ENCODE measurements at places on chromosomes 11 and 22.
A peak's percentile ranks its signal among the peaks of the same experiment; 100 is the strongest.

GRCh38 chr11:125593114-125593820 lies 615 bp downstream of the STT3A start:
- no peak for DNase-seq

GRCh38 chr11:95363708-95364107 lies 132.7 kb upstream of the SESN3 start:
- DNase-seq = no peak

DNA sequence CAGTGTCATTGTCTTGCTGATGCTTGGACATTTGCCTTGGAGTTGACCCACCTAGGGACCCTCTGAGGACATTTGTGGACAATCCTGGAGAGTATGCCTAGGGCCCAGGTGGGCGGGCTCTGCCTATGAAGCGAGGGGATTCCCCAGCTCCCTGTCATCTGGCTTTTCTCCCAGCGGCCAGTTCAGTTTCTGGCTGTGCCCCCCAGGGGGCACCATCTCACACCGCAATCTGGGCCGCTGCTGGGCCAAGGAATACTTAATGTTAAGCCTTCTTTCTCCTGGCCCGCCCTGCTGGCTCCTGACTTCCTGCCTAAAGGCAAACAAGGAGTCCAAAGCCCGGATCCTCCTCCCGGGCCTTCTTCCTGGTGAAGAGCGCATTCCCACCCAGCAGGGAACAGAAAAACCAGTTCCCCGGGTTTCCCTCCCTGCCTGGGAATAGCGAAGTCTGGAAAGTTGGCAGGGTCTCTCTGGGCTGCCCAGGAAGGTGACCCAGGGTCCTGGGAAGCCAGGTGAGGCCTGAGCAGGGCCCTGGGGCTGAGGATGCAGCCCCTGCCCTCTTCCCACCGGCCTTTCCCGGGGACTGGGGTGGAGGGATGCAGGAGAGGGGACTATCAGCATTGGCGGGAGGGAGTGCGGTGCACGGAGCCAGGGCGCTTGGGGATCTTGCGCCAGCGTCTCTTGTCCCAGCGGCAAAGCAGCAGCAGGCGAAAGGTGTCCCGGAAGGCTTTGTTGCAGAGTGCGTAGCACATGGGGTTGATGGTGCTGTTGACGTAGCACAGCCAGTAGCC lies 11.9 kb downstream of the CHRM1 start:
- peak; percentile 45 for DNase-seq

DNA sequence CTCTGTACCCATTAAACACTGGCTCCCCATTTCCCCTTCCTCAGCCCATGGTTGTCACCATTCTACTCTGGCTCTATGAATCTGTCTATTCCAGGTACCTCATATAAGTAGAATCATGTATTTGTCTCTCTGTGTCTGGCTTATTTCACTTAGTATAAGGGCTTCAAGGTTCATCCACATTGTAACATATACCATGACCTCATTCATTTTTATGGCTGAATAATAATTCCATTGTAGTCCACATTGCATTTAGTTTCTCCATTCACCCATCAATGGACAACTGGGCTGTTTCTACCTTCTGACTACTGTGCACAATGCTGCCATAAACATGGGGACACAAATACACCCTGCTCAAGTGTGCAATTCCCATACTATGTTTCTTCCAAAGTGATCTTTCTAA lies 97.3 kb downstream of the MICAL3 start:
- no peak for DNase-seq

GRCh38 chr11:12717851-12718291 lies 43.6 kb downstream of the TEAD1 start:
- no peak for DNase-seq

- DNase-seq = no peak
Observed at GRCh38 chr22:29148036-29148435, 57.7 kb upstream of the EMID1 start.

DNA sequence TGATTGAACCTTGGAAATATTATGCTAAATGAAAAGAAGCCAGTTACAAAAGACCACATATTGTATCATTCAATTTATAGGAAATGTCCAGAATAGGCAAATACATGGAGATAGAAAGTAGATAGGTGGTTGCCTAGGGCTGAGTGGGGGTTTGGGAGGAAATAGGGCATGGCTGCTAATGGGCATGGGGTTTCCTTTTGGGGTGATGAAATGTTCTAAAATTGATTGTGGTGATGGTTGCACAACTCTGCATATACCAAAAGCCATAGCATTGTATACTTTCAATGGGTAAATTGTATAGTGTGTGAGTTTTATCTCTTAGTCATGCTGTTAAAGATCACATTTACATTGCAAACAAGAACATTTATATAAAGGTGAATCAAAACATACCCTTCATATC lies 48.7 kb downstream of the LDLRAD3 start:
- DNase-seq = peak; percentile 82

DNA sequence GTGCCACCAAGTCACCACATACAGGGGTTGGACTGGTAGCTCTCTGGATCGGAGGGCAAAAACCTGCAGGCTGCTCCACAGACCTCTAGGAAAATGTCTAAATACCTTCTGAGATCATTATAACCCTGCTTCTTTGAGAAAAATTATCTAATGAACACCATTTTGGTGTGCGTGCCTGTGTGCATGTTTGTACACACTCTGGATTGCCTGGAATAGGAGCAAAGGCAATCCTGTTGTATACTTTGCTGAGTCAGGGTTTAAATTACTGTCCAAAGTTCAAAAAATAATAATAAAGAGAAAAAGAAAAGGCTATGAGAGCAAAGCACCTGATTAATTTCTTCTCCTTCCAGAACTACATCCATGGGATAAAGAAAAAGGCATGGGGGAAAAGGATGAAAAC lies 11.0 kb downstream of the JAML start:
- DNase-seq = no peak

- peak; percentile 89 for DNase-seq
Observed at GRCh38 chr11:925496-926301, at the start of gene AP2A2. TSS of gene AP2A2 (plus strand) at chr11:925870. CDS start at chr11:926022, 152 bp downstream.

DNA sequence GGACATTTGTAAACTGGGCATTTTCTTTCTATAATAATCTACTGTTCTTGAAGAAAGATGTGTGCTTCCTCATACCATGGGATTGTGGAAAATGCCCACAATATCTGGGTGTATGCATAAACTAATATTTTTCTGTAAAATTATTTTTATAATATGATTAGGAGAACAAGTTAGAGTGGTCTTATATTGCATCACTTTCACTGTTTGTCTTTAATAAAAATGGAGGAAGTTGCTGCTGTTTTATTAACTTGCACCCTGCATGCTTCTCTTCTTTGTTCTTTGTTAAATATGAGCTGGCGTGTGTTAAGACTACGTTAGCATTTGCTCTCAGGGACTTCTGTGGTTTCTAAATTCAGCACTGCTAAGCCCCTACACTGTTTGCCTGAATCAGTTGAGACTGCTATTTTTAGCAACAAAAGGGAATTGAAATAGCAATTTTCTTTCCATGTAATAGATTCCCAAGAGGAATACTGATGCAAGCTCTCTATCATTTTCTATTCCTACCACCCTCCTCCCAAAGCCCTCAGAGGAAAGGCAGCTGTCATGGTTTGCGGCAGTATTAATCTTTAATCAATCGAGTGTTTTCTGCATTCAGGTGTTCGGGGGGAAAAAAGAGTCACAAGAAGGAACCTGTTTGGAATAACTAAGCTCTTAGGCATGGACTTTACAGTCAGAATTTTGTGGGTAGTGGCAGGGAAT lies 56.1 kb downstream of the HSD17B12 start:
- peak; percentile 69 for DNase-seq

- no peak for DNase-seq
Observed at GRCh38 chr11:84292006-84292405, 1005.8 kb upstream of the CCDC90B start.

GRCh38 chr11:284105-285020 lies 4.6 kb upstream of the PGGHG start:
- DNase-seq = no peak

- DNase-seq = no peak
Observed at GRCh38 chr11:85699957-85700741, 14.2 kb upstream of the CCDC89 start.

DNA sequence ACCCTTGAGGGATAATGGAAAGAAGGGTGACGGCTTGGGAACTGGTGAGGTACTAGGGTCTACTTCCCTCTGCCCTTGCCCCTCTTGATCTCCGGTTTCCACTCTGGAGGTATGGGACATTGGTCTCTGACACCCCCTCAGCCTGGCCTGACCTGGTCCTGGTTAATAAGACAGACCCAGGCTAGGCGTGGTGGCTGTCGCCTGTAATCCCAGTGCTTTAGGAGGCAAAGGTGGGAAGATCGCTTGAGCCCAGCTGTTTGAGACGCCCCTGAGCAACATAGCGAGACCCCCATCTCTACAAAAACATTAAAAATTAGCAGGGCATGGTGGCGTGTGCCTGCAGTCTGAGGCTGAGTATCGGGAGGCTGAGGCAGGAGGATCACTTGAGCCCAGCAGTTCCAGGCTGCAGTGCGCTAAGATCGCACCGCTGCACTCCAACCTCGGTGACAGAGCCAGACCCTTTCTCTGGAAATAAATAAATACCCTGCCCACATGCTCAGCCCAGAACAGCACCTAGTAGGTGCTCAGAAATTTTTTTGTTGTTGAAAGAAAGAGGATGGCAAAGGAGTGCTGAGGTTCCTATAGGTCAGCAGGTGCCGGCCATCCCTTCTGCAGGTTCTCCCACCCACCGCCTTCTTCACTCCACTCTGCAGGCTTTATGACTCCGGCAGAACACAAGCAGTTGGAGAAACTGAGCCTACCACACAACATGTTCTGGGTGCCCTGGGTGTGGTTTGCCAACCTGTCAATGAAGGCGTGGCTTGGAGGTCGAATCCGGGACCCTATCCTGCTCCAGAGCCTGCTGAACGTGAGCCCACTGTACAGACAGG lies 6.3 kb downstream of the BEST1 start:
- DNase-seq = no peak

GRCh38 chr11:100010393-100010792 lies 676.7 kb upstream of the ARHGAP42 start:
- DNase-seq = peak; percentile 17

- no peak for DNase-seq
Observed at GRCh38 chr11:66133216-66133775, 63.2 kb downstream of the PACS1 start.

DNA sequence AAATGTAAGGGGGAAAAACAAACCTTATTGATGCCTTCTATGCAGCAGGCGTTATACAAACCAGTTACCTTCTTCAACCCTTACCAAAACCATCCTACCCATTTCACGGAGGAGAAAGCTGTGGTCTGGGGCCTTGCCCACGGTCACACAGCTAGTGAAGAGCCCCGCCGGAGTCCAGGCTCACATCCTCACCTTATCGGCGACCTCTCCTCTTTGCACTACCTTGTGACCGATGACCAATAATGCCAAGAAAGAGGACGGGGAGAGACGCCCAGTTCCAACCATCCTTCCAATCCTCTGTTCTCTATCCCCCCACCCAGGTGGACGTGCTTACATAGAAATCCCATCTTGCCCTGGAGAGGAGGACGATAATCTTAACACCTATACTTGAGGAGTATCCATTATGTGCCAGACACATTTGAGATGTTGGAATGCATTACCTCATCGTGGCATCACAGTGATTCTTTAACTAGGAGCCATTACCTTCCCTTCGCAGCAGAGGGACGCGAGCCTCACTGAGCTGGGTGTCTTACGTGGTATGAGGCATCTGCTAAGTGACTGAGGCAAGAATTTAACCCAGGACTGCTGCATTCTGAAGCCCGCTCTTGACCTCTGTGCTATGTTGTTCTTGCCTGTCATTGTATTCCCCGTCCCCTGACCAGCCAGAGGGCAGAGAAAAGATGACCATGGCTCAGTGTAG lies 253.7 kb upstream of the B3GAT1 start:
- DNase-seq = no peak

DNA sequence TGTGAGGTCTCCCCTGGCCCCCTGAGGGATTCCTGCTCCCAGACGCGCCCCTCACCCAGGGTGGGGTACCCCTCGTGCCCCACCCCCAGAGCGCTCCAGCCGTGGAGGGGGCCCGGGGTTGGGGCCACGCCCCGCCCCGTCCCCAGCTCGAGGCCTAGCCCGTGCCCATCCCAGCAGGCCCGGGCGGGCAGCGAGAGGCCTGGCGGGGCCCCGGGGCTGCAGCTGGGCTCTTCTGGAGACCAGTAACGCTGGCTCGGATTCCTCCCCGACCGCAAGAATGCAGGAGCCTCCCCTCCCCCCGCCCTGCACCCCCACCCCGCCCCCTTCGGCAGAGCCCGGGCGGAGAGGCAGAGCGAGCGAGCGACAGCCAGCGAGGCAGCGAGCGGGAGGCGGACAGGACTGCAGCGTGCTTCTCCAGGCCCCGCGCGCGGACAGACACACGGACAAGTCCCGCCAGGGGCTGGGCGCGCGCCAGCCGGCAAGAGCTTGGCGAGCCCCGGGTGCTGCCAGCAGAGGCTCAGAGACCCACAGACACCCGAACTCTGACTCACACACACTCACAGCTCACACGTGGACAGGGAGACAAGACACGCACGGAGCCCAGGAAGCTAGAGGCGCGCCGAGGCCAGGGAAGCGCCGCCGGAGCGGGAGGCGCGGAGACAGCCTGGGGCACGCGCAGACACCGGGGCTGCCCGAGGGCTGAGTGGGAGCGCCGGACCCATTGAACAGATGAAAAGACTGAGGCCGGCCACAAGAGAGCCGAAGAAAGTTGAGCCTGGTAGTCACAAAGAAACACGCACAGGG lies 15.2 kb downstream of the BCL9L start:
- no peak for DNase-seq

DNA sequence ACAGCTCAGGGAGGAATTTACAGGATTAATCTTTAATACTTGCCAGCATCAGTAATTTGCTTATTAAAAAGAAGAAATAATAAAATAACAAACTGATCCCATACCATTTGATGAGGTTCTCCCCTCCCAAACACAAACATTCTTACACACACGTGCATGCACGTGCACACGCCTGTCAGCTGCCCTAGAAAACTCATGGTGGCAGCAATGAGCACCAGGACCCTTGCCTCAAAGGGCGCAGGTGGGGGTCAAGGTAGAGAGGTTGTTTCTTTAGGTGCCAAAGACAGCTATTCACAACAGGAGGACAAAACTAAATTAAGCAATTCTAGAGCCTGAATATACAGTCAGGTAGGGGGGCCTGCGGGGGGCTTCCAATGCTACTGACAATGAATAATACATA lies 219.3 kb downstream of the BUD13 start:
- DNase-seq = no peak

DNA sequence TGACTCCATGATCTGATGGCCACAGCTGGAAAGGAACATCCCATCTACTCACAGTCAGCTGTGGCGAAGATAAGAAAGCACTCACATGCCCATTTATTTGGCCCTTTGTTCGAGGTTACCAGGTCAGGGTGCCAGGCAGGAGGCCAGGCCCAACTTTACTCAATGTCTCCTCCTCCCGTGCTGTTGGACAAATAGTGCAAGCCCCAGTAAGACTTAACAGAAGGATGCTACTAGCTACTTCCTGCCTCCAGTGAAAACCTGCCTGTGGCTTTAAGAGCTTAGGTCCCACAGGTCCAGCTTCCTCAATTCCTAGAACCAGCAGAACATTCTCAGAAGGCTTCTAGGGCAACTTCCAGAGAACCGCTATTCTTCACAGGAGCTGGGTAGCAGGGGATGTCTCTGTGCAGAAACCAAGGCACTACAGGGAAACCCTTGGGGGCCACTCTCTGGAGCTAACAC lies 12.9 kb upstream of the CRY2 start:
- DNase-seq = peak; percentile 19

- DNase-seq = no peak
Observed at GRCh38 chr11:76841923-76842452, 18.7 kb upstream of the ACER3 start.

All from NB4 (cell line).